Nephron progenitor cell (in vitro differentiated cells): ENCODE measurements at places on chromosomes 2 and 18.
A peak's percentile ranks its signal among the peaks of the same experiment; 100 is the strongest.

DNA sequence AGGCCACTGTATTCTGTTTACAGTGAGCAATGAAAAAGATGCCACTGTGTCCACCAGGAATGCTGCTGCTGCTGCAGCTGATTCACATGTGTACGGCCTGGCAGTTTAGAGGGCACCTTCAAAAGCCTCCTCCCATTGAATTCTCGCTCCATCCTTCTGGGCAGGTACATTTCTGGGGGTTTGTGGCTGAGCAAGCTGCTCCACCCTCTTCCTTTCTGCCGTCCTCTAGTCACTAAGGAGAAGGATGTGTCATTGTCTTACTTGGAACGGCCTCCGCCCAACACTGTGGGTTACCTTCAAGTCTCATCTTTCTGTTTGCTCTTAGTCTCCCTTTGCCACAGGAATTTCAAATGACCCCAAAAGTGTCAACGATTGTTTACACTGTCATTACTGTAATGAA is 182.0 kb downstream of the ZBTB7C start:
- H3K4me1 ChIP-seq = peaks cover 30% of the 10 kb centered on the region
- no peak for DNase-seq
- H3K36me3 ChIP-seq = no peaks in the 10 kb centered on the region
- peaks cover 13% of the 10 kb centered on the region for H3K27me3 ChIP-seq

- H3K36me3 ChIP-seq = no peaks in the 10 kb centered on the region
- no peak overlapping the region for H3K4me3 ChIP-seq
- peaks cover 7% of the 10 kb centered on the region for H3K4me1 ChIP-seq
- DNase-seq = no peak
- H3K27me3 ChIP-seq = no peaks in the 10 kb centered on the region
- no peak overlapping the region for H3K27ac ChIP-seq
Observed at GRCh38 chr2:122486086-122486485, 730.6 kb downstream of the TSN start.

DNA sequence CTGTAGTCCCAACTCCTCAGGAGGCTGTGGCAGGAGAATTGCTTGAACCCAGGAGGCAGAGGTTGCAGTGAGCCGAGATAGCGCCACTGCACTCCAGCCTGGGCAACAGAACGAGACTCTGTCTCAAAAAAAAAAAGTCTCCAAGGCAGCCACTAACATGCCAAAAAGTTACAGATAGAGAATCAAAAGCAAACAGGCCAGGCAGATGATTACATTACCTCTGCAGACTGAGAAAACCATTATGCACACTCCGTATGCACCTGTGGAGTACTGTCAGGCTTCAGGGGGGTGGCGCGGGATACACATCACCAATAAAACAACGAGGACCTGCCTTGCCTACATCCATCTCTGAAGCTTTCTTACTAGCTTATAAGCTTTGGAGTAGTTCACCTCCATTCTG is 10.3 kb downstream of the STAM2 start:
- H3K4me1 ChIP-seq = no peaks in the 10 kb centered on the region
- no peak overlapping the region for H3K27ac ChIP-seq
- no peak for DNase-seq
- no peak overlapping the region for H3K4me3 ChIP-seq

DNA sequence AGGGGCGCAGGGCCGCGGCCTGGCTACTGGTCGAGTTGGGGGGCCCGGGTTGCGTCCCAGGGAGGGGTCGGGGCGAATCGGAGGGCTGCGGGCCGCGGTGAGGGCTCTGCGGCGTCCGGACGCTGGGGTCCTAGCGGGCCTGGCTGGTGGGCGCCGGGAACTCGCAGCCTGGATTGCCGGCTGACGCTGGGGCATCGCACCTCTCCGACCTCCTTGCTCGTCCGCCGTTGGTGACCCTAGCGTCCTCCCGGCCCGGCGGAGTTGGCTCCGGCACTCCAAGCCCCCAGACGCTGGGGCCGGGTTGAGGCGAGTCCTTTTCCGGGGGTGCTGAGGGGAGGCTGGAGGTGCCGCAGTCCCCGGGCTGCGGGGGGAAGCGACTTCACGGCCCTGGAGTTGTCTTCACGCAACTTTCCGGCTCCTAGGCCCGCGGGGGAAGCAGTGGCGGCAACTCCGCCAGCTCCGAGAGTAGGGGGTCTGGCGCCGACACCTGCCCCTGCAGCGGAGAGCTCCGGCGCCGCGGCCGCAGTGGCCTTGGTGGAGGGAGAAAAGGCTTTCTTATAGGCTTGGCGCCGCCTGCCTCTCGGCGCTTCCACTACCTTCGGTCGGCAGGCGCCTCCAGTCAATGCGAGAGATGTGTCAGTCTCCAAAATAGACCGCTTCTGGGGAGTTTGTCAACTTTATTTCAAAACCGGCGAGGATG is 70.3 kb downstream of the HAUS1 start:
- peaks cover 26% of the 10 kb centered on the region for H3K4me1 ChIP-seq
- peaks cover 18% of the 10 kb centered on the region for H3K27me3 ChIP-seq
- peak overlapping the region; percentile 99 for H3K4me3 ChIP-seq
- peak; percentile 62 for DNase-seq
- H3K36me3 ChIP-seq = peaks cover 8% of the 10 kb centered on the region

DNA sequence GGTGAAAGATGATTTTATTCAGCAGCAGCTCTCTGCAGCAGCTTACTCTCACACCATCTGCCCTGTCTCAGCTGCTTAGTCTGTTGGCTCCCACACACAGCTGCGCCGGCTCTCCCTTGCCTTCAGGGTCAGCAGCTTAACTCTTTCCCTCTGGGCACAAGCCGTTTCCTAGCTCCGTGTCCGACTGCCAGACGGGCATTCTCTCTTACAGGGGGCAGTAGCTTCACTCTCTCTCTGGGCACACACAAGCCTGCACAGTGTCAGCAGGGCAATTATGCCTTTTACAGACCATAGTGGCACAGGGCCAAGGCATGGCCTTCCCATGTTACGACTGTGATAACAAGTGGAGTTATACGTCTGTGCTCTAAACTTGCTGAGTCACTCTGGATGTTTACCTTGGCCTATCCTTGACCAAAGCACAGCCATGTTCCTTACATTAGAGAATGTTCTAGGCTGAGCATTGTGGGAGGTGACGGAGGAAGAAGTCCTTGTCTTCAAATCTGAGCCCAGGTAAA is 31.7 kb downstream of the PCARE start:
- no peak overlapping the region for H3K4me3 ChIP-seq
- H3K27ac ChIP-seq = no peak overlapping the region
- H3K36me3 ChIP-seq = no peaks in the 10 kb centered on the region

DNA sequence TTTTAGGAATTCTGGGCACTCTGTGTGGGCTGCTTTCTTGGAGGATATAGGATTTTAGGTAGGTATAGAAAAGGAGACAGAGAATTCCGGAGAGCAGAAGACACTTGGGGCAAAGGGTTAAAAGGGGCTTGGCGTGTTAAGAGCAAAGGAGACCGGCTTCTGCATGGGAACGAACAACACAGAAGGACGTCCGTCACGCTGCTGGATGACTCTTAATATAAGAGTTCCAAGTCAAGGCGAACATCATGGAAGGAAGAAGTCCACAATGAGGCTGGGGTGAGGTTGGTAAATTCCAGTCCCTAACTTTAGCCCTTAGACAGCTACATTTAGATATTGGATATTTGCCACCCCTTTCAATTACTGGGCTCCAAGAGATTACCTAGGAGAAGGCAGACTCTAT is 15.9 kb upstream of the SLC20A1 start:
- H3K36me3 ChIP-seq = no peaks in the 10 kb centered on the region
- H3K4me3 ChIP-seq = no peak overlapping the region
- peaks cover 47% of the 10 kb centered on the region for H3K4me1 ChIP-seq
- no peak overlapping the region for H3K27ac ChIP-seq

DNA sequence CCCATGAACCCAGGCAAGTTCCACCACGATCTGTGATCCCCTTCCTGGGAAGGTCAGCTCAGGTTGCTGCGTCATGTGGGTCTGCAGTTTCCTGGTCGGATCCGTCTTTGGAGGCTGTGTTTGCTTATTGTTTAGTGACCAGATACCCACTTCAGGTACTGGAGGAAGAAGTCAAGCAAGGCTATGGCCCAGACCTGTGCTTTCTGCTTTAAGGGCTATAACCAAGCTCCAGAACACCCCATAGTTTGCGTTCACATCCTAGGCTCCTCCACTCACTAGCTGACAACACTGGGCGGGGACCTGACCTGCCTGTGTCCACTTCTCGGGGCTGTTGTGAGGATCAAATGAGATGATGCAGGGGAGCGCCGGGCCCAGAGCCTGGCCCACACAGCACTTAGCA is 44.0 kb downstream of the MAL start:
- H3K4me3 ChIP-seq = no peak overlapping the region
- peaks cover 19% of the 10 kb centered on the region for H3K27me3 ChIP-seq
- no peak overlapping the region for H3K27ac ChIP-seq
- no peaks in the 10 kb centered on the region for H3K36me3 ChIP-seq

DNA sequence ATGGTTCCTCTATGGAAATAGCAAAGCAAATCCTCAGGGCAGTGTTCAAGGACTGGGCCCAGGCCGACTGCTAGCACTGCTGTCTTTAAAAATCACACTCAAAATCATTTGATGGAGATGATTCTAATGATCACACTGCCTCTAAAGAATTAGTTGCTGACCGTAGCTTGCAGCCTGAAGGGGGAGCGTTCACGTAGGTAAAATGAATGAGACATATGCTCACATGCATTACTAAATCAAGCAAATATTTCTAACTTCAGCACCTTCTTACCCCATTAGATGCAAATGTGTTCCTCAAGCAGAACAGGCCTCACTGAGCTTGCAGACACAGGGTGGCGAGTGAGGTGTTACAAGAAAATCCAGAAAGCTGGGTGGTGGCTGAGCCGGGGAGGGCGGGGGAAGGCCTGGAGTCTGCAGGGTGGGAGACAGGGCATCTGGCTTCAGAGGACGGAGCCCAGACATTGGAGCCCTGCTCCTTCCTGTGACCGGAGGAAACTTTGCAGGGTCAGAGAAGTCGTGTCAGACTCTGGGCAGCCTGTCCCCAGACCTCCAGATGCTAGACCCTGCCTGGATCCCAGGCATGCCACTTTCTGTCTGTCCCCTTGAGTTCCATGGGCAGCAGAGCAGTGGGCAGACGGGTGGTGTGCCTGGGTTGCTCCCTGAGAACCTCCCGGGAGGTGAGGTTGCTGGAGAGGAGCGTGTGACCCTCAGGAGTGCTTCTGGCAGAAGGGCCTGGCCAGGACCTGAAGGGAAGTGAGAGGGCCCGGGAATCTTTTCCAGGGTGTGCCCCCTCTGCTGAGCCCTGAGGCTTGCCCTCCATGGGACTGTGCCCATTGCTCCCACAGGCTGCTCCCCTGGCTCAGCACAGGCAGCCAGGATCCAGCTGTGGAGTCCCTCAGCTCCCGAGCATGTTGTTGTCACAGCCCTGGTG is 7.1 kb upstream of the NPPC start:
- H3K4me1 ChIP-seq = peaks cover 19% of the 10 kb centered on the region
- DNase-seq = no peak
- H3K27ac ChIP-seq = no peak overlapping the region
- H3K27me3 ChIP-seq = peaks cover 40% of the 10 kb centered on the region

- H3K27ac ChIP-seq = no peak overlapping the region
- DNase-seq = no peak
Observed at GRCh38 chr2:172588931-172589330, 33.0 kb downstream of the PDK1 start.

- H3K27me3 ChIP-seq = peaks cover 2% of the 10 kb centered on the region
- H3K4me3 ChIP-seq = no peak overlapping the region
- H3K4me1 ChIP-seq = peaks cover 22% of the 10 kb centered on the region
- no peak overlapping the region for H3K27ac ChIP-seq
Observed at GRCh38 chr18:45336448-45336847, 278.8 kb upstream of the SLC14A2 start.

DNA sequence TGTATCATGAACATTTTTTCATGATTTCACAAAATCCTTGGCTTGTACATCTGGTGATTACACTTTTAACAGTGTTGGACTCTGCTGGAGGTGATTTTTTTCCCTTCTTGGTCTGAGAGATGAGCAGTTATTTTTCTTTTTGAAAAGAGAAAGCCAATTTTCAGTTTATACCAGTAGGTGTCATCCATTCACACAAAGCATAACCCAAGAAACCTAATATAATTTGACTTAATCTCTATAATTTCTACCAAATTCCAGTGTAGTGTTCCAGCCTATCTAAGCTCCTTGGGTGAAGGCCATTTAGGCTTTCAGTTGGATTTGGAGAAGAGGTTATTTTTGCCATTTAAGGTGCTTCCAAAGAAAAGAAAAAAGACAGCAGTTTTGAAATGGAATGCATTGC is 7.7 kb upstream of the ICOS start:
- H3K27me3 ChIP-seq = no peaks in the 10 kb centered on the region
- DNase-seq = no peak
- H3K36me3 ChIP-seq = no peaks in the 10 kb centered on the region
- H3K4me1 ChIP-seq = no peaks in the 10 kb centered on the region

- H3K27me3 ChIP-seq = peaks cover 5% of the 10 kb centered on the region
- DNase-seq = no peak
- no peaks in the 10 kb centered on the region for H3K4me1 ChIP-seq
- H3K36me3 ChIP-seq = no peaks in the 10 kb centered on the region
Observed at GRCh38 chr2:181117206-181117925, 137.0 kb downstream of the UBE2E3 start.

GRCh38 chr2:106107509-106108131 is 86.5 kb downstream of the UXS1 start:
- H3K36me3 ChIP-seq = peaks cover 26% of the 10 kb centered on the region
- H3K4me3 ChIP-seq = no peak overlapping the region
- peaks cover 3% of the 10 kb centered on the region for H3K27me3 ChIP-seq
- no peak overlapping the region for H3K27ac ChIP-seq
- H3K4me1 ChIP-seq = peaks cover 17% of the 10 kb centered on the region
- DNase-seq = no peak

- H3K27me3 ChIP-seq = peaks cover 5% of the 10 kb centered on the region
- no peak for DNase-seq
- H3K27ac ChIP-seq = no peak overlapping the region
- H3K4me1 ChIP-seq = peaks cover 19% of the 10 kb centered on the region
- peaks cover 30% of the 10 kb centered on the region for H3K36me3 ChIP-seq
Observed at GRCh38 chr2:24115057-24115456, 8.1 kb downstream of the PFN4 start.

- DNase-seq = no peak
- H3K27me3 ChIP-seq = peaks cover 10% of the 10 kb centered on the region
- H3K4me3 ChIP-seq = no peak overlapping the region
- H3K4me1 ChIP-seq = peaks cover 69% of the 10 kb centered on the region
Observed at GRCh38 chr2:11022591-11023273, 111.0 kb downstream of the KCNF1 start.

GRCh38 chr18:11040823-11041656 is 108.3 kb downstream of the PIEZO2 start:
- H3K27ac ChIP-seq = no peak overlapping the region
- no peaks in the 10 kb centered on the region for H3K36me3 ChIP-seq
- peaks cover 7% of the 10 kb centered on the region for H3K27me3 ChIP-seq
- H3K4me1 ChIP-seq = peaks cover 7% of the 10 kb centered on the region

DNA sequence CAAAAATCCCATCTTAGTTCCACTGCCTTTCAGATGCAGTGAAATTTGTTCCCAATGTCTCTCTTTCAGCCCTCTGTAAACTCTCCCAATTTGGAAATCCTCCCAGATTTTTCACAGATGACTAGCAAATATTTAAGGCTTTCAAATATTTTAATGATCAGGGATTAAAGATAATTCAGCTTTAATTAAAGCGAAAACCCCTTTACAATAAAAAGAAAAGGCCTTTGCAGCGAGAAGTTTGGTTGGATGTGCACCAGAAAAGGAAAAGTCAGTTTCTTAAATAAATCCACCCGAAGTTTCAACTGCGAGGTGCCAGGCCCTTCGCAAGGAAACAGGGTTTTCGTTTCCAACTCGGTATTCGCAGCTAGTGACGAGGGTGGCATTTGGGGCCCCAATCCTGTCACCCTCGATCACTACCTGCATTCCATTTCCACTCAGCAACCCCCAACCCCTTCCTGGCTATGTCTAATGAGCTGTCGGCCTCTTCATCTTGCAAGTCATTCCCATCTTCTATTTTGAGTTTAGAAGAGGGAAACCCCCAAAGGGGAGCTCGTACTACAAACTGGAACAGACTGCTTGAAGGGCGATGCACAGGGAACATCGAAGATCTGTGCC is 1.5 kb downstream of the RAX start:
- DNase-seq = no peak
- H3K4me3 ChIP-seq = no peak overlapping the region
- H3K27me3 ChIP-seq = peaks cover 100% of the 10 kb centered on the region
- no peak overlapping the region for H3K27ac ChIP-seq
- H3K4me1 ChIP-seq = peaks cover 16% of the 10 kb centered on the region
